ENCODE measurements at places on chromosomes 1 and 21.

- no peaks in the 10 kb centered on the region for H3K36me3 ChIP-seq
- no peak for DNase-seq
- H3K4me1 ChIP-seq: peaks cover 4% of the 10 kb centered on the region
- no peaks in the 10 kb centered on the region for H3K27me3 ChIP-seq
Measured at GRCh38 chr1:28835237-28835650, 23.3 kb downstream of the OPRD1 start.

- H3K4me1 ChIP-seq: peaks cover 3% of the 10 kb centered on the region
- DNase-seq: no peak
- H3K4me3 ChIP-seq: peak overlapping the region; percentile 22
- no peaks in the 10 kb centered on the region for H3K36me3 ChIP-seq
- H3K27me3 ChIP-seq: peaks cover 31% of the 10 kb centered on the region
Measured at GRCh38 chr1:151711951-151712350, 4.7 kb downstream of the CELF3 start.

GRCh38 chr1:41874903-41875411 lies 43.8 kb downstream of the HIVEP3 start:
- no peaks in the 10 kb centered on the region for H3K36me3 ChIP-seq
- no peak overlapping the region for H3K27ac ChIP-seq

- no peak for DNase-seq
- no peaks in the 10 kb centered on the region for H3K27me3 ChIP-seq
- H3K27ac ChIP-seq: no peak overlapping the region
- H3K36me3 ChIP-seq: peaks cover 8% of the 10 kb centered on the region
Measured at GRCh38 chr1:230191079-230191804, 124.2 kb downstream of the GALNT2 start.

All from type B pancreatic cell (in vitro differentiated cells).